LNCaP clone FGC (cell line): ENCODE measurements at places on chromosomes 13 and 19.

GRCh38 chr19:11102944-11103343 is 13.7 kb downstream of the LDLR start:
- no peak for DNase-seq

- DNase-seq: no peak
Measured at GRCh38 chr19:30026933-30027332, 84.9 kb downstream of the URI1 start.

GRCh38 chr13:68027306-68027705 is 797.2 kb upstream of the PCDH9 start:
- DNase-seq: no peak

DNA sequence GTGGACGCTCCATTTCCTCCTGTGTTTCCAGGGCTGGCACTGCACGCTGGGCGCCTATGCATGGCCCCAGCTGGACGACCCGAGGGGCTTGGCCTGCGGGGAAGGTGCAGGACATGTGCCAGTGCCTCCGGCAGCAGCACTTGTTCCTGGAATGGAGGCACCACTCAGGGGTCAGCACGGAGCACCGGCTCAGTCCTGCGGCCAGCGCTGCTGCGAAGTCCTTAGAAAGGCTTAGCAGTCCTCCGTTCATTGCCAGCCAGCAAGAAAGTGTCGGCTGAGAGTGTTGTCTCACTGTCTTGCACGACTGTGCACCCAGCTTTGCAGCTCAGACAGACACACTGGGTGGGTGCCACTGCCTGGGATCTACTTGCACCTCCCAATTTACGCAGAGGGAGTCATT is 36.1 kb upstream of the TUBGCP3 start:
- DNase-seq: no peak

GRCh38 chr13:56314765-56315164 is 826.0 kb upstream of the PRR20A start:
- DNase-seq: no peak

GRCh38 chr13:99426426-99426825 is 74.8 kb upstream of the TM9SF2 start:
- DNase-seq: no peak

- DNase-seq: no peak
Measured at GRCh38 chr13:100773429-100773828, 98.8 kb upstream of the TMTC4 start.
